ENCODE measurements at places on chromosomes 2 and 18.
A peak's percentile ranks its signal among the peaks of the same experiment; 100 is the strongest.

GRCh38 chr2:64829525-64829924 is 159.7 kb upstream of the SLC1A4 start:
- no peak for DNase-seq

DNA sequence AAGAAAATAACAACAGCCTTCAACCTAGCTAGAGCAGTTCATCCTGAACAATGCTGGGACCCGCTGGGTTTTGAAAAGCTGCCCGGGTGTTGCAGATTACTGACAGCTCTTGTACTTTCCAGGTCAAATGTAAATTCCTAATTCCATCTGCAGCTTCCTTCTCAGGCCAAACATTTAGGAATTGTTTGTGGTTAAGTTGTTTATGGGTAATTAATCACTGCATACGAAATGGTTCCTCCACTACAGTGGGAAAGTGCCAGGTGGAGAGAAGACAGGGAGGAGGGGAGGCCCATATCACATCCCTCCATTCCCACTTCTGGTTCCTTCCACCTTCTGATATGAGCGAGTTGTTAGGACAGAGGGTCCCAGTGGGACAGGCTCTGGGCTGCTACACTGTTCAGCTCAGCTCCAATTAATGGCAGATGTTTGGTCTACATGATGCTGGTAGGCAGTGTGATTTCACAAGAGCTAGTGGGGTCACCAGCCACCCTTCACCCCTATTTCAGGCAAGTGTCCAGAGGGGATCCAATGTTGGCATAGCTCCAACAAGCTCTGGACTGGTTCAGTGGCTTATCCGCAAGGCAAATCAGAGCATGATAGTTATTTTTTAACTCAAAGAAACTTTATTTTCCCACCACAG is 112.9 kb upstream of the ACAA2 start:
- DNase-seq = no peak

DNA sequence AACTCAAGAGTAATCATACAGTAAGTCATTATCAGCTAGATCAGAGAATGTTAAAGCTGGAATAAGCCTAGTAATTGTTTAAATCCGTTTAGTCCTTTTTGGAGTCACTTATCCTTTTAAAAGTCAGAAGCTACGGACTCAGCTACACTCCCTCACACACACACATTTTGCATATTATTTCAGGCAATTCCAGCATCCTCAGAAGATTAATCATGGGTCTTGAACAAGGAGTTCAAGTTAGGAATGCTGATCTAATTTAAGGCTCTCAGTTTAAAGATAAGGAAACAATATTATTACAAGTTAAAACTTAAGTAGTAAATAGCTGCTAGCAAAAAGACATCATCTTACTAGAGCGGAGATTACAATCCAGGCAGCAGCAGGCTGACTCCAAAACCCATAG is 74.3 kb downstream of the GTF3C3 start:
- no peak for DNase-seq

DNA sequence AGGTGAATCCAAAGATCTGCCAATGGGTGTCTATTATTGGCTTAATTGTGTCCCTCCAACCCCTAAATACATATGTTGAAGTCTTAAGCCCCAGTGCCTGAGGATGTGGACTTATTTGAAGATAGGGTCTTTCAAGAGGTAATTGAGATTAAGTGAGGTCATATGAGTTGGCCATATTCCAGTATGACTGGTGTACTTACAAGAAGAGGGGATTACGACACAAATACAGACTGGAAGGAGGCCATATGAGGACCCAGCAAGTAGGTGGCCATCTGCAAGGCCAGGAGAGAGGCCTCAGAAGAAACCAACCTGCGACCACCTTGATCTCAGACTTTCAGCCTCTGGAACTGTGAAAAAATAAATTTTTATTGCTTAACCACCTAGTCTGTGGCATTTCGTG is 121.1 kb upstream of the FN1 start:
- DNase-seq = no peak

DNA sequence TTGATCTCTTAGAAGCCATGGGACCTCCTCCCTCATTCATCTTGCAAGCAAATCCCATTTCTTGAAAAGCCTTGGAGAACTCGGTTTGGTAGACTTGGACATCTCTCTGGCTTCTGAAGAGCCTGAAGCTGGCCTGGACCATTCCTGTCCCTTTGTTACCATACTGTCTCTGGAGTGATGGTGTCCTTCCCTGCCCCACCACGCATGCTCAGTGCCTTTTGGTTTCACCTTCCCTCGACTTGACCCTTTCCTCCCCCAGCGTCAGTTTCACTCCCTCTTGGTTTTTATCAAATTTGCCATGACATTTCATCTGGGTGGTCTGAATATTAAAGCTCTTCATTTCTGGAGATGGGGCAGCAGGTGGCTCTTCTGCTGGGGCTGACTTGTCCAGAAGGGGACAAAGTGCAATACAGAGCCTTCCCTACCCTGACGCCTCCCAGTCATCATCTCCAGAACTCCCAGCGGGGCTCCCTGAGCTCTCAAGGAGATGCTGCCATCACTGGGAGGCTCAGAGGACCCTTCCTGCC is 20.0 kb downstream of the FOSL2 start:
- DNase-seq = no peak

- peak; percentile 61 for DNase-seq
Measured at GRCh38 chr2:100902817-100903405, 83.0 kb downstream of the NPAS2 start.

- DNase-seq = peak; percentile 72
Measured at GRCh38 chr2:218892693-218893348, 12.2 kb downstream of the WNT10A start.

DNA sequence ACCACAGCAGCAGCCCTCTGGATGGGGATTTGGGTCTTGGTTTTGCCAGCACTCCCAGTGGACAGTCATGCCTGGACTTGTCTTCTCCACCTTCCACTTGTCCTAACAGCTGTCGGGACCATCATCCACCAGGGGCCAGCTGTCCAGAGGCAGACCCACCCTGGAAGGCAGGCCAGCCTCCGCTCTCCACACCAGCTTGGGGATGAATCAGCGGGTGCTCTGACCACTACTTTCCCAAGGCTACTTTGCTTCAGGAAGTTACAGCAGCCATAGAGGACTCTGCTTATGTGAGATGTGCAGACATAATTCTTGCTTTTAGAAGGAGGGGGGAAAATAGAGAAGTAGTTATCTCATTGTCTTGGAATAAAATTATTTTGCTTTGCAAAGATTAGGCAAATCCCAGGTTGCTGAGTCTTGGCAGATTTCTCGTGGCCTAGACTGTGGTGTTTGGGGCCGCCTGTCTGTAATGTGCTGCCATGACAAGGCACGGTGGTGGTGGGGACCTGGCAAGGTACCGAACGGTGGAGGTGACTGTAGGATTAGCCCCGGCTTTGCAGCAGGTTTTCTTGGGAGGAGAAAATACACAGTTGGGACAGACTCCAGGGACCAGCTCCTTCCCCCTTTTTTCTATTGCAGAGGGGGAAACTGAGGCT is 148.7 kb downstream of the AGAP1 start:
- DNase-seq = no peak

Data from trophoblast cell (in vitro differentiated cells and primary cell).